ENCODE measurements at places on chromosomes 6 and 20.

DNA sequence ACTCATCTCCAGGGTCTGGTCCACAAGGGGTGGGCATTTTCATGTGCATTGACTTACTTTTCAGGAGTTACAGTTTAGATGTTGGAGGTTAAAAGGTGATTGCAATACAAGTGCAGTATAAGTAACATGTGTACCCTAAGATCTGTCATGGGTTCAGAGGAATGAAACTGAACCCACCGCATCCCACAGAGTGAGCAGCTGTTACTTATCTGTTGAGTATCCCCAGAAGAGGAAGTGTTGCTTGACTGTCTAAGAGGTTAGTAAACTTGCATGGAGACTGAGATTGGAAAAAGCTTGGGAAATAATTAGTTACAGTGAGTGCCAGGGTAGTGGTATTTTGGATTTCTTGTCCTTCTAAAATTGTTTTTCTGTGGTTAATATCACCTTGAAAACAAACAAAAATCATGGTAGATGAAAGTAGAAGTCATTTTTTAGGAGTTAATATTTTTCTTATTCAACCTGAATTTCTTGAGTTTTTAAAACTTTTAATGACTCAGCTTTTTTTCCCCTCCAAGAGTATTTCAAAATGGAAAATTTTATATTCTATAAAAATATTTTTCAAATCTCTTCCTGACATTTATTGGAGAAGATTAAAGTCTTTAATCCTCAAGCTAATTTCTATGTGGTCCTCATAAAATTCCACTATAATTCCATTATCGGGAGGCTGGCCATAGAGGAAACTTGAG, 306.1 kb downstream of the ZNF217 start:
- no peak for DNase-seq

DNA sequence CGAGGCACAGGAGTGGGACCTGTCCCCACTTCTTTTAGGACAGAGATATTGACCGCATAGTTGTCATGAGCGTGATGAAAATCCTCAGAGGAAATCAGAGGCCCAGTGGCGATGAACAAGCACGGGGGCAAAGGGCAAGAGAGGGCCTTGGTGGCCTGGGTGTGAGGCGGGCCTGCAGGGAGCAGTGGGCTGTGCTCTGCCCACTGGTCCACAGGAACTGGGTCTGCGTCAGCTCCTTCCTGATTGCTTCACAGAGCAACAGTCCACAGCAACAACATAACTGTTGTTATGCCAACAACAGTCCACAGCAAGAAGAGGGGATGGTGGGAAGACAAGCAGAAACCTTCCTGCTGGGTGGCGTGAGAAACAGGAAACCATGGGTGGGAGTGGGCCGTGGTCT, 335.6 kb downstream of the ZFAND3 start:
- DNase-seq, result no peak

DNA sequence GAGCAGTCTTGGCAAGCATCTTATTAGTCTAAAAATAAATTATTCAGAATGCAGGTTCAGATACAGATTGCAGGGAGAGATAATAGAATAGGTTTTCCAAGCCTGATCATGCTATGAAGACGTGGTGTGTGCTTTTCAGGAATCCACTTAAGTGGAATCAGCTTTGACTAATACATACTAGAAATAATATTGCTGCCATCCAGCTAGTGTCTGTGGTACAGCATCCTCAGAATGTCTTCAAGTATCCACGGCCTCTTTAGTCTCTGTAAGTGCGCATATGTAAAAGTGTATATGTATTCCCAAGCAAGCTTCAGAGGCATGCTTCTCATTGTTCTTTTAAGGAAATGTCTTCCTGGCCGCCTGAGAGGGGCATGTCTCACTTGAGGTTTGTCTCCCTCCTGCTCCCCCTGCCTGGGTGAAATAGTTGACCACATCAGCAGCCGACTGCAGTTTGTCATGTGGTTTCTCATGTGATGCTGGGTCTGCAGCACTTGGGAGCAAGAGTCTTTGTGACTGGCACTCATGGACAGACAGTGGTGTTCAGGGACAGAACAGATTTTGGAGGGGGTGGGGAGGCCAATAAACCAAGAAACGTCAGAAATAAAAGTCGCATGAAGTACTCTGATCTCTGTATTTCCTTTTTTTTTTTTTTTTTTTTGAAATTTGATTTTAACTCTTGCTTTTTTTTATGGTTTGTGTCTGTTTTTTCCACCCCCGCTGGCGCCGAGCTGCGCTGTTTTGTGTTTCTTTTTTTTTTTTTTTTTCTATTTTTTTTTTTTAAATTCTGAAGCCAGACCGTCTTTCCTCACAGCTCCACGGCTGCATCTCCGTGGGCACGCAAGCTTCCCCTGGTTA, 150.8 kb downstream of the PRL start:
- no peak for DNase-seq

DNA sequence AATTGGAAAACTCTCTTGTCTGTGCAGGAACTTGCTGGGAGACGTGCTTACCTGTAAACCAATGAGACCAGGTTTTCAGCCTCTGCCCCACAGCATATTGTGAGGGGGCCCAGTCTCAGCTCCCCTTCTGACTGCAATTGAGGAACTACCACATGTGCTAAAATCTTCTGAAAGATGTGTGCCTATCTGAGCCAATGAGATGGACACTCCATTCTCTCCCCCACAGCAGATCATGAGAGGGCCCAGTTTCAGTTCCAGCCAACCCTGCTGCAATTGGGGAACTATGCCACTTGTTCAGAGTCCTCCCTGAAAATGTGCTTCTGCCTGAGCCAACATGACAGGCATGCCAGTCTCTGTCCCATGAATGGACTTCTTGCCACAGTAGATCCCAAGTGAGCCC, 20.9 kb upstream of the PI3 start:
- no peak for DNase-seq

GRCh38 chr6:44697327-44697726, 309.8 kb downstream of the CDC5L start:
- DNase-seq, result no peak

DNA sequence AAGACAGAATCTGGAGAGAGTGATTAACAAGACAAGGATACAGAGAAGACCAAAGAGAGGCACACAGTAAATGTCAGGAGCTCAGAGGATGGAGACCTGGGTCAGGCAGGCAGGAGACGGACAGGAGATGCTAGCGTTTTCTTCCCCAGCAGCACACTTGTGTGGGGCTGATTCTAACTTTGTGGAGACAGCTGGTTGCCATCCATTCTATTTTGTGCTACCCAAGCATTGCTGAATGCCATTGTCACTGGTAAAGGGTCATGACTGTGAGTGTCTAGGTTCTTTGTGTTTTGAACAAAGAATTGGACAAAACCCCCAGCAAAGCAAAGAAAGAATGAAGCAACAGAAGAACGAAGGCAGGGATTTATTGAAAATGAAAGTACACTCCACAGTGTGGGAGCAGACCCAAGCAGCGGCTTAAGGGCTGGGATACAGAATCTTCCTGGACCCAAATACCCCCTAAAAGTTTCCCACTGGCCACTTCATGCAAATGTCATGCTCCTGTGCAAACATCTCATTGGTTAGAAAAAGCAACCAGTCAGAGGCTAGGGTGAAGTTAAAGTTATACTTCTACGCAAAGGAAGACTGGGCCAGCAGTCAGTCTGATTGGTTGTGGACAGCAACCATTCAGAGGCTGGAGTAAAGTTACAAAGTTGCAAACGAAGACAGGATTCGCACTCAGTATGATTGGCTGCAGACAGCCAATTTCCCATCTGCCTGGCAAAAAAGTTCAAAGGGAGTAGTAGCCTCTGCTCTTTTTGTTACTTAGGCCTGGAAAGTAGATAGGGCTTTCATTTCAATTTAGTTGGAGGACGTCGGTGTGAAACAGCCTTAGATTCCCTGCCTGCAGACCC, 17.5 kb downstream of the PTK7 start:
- no peak for DNase-seq

DNA sequence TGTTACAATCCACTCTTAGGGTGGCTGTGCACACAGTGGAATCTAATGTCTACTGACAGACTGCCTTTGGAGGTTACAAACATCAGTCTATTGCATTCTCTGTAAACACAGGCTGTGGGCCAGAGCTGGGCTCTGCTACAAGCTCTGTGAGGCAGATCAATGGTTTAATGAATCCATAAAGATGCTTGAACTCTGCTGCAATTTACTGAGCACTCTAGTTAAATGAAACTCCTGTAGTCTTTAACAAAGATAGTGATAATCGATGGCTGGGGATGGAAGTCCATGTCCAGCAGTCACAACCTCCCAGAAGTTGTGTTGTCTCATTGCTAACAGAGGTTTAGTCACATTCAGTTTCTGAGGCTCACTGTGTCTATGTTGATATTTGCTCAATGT, 50.5 kb downstream of the SOBP start:
- DNase-seq, result no peak

- DNase-seq, result no peak
Measured at GRCh38 chr6:26432627-26433201, 7.6 kb upstream of the BTN3A3 start.

DNA sequence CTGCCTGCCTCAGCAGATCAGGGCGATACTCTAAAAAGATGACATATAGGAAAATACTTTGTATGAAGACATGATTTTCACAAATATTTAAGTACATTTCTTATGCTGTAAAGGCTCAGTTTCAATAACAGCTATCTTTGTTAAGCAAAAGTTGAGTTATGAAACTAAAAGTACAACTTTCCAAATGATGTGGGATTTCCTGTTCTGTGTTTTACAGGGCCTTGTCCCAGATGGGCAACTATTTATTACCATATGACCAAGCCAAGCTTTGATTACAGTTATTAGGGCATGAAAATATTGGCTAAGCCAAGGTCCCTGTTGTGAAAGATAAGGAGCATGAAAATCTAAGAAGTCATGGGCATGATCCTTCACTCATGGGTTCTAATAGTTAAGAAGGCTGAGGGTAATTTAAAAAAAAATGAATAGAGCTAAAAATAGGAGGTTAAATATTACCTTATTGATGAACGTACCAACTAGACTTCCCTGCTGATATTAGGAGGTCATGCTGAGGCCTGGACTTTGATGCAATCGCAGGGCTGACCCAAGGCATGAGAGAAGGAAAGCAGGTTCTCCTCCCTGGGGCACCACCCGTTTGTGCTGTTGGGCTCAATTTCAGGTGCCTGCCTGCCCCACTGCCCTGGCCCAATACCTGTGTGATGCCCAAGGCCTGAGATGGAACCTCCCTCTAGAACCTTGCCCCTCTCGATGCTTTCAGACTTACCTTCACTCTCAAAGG, 294.4 kb upstream of the PRDM1 start:
- DNase-seq, result no peak

GRCh38 chr6:44659726-44660125, 272.2 kb downstream of the CDC5L start:
- no peak for DNase-seq

DNA sequence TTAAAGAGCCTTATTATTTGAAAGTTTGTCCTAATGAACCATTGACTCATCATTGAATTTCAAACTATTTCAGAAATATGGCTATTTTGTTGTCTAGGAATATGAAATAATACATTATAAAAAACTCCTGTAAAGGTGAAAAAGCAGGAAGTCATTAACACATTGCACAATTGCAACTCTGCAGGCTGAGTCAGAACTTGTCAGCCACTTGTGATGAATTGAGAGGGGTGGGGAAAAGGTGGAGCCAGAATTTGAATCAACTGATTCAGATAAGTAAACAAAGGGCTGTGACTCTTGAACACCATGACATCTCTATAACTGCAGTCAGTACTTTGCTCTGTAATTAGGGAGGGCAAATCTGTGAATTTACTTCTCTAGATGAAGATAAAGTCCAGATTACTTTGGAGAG, 6.0 kb downstream of the C6orf141 start:
- no peak for DNase-seq

DNA sequence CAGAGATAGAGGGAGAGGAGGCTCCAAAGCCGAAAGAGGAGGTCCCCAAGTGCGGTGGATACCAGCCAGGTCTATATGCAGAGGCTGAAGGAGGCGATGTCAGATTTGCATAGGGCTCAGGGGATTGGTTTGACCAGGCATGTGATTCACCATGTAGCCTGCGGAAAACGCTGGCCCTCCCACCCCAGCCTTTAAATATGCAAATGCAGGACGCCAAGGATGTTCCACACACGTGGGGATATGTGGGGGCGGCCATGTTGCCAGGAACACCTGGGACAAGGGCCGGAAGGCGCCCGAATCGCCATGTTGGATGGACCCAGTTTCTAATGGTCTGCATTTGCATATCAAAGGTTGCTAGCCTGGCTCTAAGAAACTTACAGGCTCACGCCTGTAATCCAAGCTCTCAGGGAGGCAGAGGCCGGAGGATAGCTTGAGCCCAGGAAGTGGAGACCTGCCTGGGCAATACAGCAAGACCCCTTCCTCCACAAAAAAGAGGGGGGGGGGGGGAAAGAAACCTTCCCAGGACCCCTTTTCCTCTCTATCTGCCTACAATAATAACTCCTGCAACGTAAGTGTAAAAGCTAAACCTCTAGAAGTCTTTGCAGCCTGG, 110.5 kb downstream of the TULP4 start:
- no peak for DNase-seq

DNA sequence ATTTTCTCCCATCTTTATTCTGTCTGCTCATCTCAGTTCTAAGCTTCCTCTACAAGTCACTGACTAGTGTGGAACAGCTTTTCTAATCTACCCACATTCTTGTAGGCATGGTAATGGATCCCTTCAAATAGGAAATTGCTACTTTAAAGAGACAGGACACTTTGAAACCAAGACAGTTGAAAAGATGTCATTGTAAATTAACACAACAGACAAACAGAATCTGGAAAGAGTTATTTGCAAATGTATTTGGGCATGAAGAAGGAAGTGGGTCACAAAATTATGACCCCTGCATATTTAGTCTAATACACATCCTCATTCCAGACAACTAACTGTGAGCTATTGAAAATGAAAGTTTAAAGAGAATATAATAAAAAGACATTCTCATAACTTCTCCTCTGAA, 298.2 kb upstream of the MARCKS start:
- DNase-seq, result no peak

GRCh38 chr6:80340280-80340679, 233.8 kb downstream of the BCKDHB start:
- DNase-seq, result no peak

GRCh38 chr20:37902504-37903313, at the start of gene VSTM2L:
Gene VSTM2L (plus strand): TSS chr20:37903127. CDS start chr20:37903351, 224 bp downstream.
- DNase-seq, result no peak

GRCh38 chr6:136958168-136958567, 36.1 kb downstream of the SLC35D3 start:
- DNase-seq, result no peak

DNA sequence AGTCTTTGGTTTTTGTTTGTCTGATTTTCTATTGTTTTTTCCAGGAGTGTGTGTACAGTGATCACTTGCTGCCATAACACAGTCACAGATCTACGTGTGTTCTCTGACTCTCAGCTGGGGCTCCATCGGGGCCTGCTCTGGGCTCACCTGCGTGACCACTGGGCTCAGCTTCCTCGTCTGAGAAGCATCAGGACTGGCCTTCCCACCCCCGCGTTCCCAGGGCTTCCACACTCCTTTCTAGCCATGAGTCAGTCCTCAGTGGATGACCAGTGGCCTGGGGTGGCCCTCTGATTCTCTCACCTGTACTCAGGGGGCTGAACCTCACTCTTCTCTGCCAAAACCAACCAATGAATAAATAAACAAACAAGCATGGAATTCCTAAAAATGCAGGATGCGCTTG, 14.5 kb downstream of the THBS2 start:
- DNase-seq, result no peak

- no peak for DNase-seq
Measured at GRCh38 chr6:166031275-166031674, 136.4 kb downstream of the TBXT start.

GRCh38 chr6:126721581-126722160, 381.8 kb downstream of the CENPW start:
- DNase-seq, result no peak
